ENCODE measurements at places on chromosomes 3 and 15.

GRCh38 chr3:58055314-58055713 is 47.1 kb downstream of the FLNB start:
- no peak for DNase-seq

GRCh38 chr15:34713635-34714034 is 41.2 kb downstream of the GJD2 start:
- no peak for DNase-seq

DNA sequence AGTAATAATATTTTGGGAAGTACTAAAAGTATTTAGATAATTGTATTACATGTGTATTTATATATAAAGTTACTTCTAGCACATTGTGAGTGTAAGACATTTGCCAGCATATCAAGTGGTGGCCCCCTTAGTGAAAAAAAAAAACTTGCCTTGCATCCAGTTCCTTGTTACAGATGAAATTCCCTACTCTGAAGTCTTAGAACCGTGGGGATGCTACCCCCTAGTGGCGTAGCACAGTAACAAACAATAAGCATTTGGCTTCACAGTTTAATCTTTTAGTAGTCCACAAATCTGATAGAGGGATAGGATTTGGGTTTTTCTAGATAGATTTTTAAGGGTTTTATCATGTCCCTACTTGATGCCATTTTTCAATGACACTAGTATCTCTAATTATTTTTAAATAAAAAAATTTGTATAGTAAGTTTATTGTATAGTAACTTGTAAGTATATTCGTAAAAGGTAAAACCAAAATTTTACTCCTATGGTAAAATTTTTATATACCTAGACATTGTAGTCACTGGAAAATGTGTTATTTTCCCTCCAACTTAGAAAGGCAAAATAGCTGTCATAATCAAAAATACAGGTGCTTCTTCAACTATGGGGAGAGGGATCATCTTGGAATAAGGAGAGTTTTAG is 14.3 kb downstream of the SMC4 start:
- no peak for DNase-seq

DNA sequence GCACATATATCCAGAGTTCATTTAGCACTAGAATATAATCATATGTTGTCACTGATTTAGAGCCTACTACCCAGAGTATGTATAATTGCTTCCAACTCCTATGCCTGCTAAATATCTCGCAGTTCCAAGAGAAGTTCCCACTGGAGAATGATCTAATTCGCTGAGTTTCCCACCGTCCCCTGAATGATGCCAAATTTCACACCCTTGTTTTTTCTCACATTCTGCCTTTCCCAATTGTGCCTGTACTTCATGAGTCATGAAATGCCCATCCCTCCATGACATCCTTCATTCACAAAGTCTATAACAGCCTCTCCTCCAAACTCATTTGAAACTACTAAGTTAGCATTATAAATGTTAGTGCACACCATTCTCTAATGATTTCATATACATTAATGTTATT is 177.2 kb downstream of the CBLB start:
- no peak for DNase-seq

GRCh38 chr3:48419597-48419996 is 10.3 kb downstream of the PLXNB1 start:
- no peak for DNase-seq

DNA sequence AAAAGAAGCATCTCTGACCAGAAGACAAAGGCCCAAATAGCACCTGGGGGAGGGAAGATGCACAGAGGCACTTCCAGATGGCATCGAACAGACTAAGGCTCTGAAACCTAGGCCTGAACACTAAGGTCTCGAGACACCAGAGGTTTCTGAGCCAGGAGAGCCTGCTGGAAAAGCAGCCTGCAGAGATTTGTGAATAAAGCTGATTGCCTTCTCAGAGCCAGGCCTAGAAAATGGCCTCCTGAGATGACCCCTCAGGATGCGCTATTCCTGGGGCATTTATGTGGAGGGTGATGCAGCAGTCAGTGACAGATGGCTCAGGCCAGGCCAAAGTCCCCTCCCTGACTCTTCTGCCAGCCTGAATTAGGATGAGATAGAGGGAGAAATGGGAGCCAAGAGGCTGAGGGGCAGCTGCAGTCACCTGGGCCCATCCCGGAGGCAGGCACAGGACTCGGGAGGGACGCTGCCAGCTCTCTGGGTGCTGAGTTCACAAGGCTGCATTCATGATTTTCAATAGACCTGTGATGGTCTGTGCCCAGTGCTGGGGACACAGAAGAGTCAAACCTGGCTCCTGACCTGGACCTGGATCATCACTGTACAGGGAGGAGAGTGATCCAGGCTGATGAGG is 6.9 kb downstream of the PRSS50 start:
- no peak for DNase-seq

DNA sequence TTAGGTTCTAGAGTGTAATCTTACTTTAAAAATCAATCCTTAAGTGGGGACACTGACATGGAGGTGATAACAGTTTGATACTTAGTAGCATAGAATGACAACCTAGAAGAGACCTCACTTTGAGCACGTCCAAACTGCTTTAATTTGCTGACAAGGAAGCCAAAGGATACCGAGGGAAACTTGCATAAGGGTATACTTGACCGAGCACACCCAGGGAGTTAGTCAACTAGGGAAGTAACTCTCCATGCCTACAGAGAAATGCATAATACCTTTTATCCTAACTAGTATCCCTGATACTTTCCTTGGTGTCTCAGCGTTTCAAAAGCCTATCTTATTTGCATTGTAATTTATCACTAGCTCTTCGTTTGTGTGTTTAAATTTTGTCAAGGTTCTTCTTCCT is 5.5 kb upstream of the TPRG1 start:
- no peak for DNase-seq

- DNase-seq, result no peak
These were observed 25.3 kb downstream of the SLC28A1 start for GRCh38 chr15:84909782-84910181.

DNA sequence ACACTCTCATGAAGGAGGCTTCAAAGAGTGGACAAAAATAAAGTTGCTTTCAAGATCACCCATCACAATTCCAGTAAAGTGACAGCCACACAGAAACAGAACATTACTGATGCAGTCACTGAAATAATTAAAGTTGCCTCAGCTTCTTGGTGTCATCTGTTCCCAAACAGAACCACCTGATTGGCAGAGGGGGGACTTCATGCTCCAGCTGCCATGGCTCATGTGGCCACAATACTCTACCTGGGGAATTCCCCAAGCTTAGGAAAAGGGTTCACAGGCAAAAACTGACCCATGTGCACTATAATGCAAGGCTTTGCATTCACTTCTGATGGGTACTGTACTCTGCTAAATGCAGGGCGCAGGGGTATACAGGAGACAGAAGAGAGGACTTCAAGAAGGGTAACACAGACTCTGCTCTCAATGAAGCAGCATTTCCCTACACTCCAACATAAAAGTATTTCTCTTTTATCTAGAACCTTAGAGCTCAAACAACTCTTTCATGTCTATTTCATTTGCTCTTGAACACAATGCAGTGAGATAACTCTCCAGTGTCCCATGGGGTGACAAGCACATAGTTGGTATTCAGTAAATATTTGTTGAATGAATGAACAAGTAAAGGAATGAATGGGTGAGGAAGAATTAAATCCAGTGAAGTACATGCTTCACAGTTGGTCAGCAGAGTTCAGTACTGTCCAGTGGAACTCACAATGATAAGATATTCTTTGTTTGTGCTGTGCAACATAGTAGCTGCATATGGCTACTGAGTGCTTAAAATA is 8.6 kb upstream of the CTNNB1 start:
- no peak for DNase-seq

GRCh38 chr3:147049821-147050220 is 356.5 kb downstream of the ZIC4 start:
- no peak for DNase-seq

- DNase-seq, result peak; percentile 52
These were observed 12.8 kb downstream of the WDR48 start for GRCh38 chr3:39064646-39065045.

GRCh38 chr3:82498186-82498585 is 736.7 kb upstream of the GBE1 start:
- DNase-seq, result no peak

GRCh38 chr3:193826159-193826795 is 233.3 kb downstream of the OPA1 start:
- DNase-seq, result peak; percentile 35

DNA sequence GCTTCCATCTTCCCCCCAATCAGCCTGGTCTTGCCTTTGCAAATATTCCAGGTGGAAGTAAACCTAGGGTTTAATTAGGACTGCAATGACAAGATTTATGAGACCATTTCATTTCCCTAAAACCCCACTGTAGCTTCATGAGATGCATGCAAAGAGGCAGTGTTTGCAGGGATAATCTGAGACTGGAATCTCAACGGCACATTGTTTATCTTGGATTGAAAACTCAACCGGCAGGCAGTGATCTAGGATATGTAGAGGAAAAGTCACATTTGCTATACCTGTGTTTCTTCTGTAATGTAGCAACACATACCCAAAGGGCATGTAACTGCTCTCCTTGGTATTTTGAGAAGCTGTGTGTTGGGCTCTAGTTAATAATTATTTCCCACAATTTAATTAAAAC is 18.7 kb upstream of the CLSTN2 start:
- no peak for DNase-seq

DNA sequence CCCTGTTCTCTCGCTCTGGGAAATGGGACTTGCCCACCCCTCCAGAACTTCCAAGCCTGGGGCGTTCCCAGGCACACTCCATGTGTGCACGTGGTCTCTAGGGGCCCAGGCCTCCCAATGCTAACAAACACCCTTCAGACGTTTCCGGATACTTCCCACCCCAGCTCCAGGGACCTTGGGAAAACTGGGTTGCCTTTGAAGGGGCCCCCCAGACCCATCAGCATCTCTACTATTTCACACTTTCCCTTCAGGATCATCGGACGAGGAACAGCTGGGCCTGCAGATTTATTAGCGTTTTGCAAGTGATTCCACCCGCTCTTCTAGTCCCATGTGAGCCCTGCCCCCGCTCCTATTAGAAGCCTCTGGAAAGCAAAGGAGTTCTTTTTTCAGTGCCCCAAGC is 63.2 kb downstream of the MAGEF1 start:
- no peak for DNase-seq

GRCh38 chr3:47299381-47300318 is 16.9 kb downstream of the KLHL18 start:
- no peak for DNase-seq
